ENCODE measurements at places on chromosomes 12 and 14. TPM values are rescaled to one million over a fixed set of nuclear protein-coding genes. Genes with fewer than 3 reads are reported as not detected.

DNA sequence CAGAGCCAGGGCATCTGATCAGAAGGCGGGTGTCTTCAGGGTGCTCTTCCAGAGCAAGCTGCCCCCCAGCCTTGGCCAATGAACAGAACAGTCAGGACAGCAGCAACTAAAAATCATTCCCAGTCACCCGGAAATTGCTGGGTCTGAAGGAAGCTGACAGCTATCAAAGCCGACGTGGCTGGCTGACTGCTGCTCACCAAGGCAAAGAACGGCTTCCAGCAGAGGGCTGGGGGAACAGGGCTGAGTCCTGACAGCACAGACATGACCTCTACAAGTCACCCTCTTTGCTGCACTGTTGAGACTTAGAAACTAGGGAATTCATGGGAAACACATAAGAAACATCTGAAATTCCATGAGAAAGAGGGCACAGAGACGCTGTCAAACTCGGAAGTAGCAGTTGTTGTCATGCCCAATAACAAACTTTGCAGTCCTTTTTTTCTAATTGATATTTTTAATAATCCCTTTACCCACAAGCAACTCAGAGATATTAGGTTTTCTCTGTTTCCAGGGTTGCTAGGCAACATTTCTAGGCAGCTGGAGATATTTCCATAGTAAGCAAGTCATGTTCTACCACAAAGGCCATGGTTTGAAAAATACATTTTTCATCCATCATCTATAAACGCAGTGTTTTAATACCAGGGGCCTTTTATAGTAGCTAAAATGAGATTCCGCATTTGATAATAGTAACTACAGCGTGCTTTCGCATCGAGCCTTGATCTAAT, 365.2 kb downstream of the SEC23A start:
- DNase-seq: peak; percentile 50
- H3K4me3 ChIP-seq: no peak overlapping the region
- no peak overlapping the region for H3K27ac ChIP-seq
- no peaks in the 10 kb centered on the region for H3K27me3 ChIP-seq

The TMTC3 gene
- total RNA-seq: 5.6 TPM

The GALNT16 gene
- not detected for total RNA-seq

The FAM161B gene
- total RNA-seq: 4.1 TPM

GRCh38 chr14:65533736-65534404, 121.3 kb downstream of the FUT8 start:
- H3K4me3 ChIP-seq: no peak overlapping the region
- H3K27ac ChIP-seq: no peak overlapping the region
- H3K36me3 ChIP-seq: peaks cover 4% of the 10 kb centered on the region
- H3K27me3 ChIP-seq: no peaks in the 10 kb centered on the region
- no peak for DNase-seq
- H3K4me1 ChIP-seq: peaks cover 14% of the 10 kb centered on the region

The KRT75 gene
- total RNA-seq: not detected

The BCAT1 gene
- total RNA-seq: 183 TPM

Data from Karpas-422 (cell line).